ENCODE measurements at places on chromosomes 2 and 18.

GRCh38 chr2:123839326-123839725, 185.8 kb upstream of the CNTNAP5 start:
- no peak for DNase-seq

GRCh38 chr2:105344704-105345345, 7.5 kb downstream of the C2orf49 start:
- DNase-seq, result no peak

GRCh38 chr2:136081582-136082210, 36.3 kb downstream of the CXCR4 start:
- no peak for DNase-seq

- DNase-seq, result no peak
Observed at GRCh38 chr18:23798824-23799223, 109.6 kb downstream of the LAMA3 start.

DNA sequence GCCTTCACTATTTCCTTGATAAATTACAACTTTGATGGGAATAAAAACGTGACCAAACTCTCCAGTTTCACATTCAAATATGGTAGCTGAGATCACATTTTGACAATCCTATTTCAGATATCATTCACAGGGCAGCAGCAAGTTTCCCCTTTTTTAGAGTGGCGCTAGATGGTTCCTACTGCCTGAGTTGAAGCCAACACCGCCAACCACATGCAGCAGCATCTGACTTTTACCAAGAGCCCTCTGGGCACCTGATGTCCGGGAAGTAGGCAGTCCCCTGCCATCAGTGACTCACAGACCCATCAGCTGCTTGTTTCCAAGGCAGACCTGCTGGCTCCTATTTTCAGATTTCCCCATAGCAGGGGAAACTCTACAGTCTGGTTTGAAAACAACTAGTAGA, 4.0 kb upstream of the MREG start:
- DNase-seq, result no peak

- no peak for DNase-seq
Observed at GRCh38 chr2:164620873-164621763, at the start of gene GRB14. GRB14 (minus strand) TSS chr2:164621482; CDS start chr2:164621309, 173 bp downstream.

GRCh38 chr2:230644356-230644935, 68.2 kb upstream of the CAB39 start:
- DNase-seq, result no peak

GRCh38 chr2:224308272-224308911, 93.5 kb downstream of the FAM124B start:
- no peak for DNase-seq

DNA sequence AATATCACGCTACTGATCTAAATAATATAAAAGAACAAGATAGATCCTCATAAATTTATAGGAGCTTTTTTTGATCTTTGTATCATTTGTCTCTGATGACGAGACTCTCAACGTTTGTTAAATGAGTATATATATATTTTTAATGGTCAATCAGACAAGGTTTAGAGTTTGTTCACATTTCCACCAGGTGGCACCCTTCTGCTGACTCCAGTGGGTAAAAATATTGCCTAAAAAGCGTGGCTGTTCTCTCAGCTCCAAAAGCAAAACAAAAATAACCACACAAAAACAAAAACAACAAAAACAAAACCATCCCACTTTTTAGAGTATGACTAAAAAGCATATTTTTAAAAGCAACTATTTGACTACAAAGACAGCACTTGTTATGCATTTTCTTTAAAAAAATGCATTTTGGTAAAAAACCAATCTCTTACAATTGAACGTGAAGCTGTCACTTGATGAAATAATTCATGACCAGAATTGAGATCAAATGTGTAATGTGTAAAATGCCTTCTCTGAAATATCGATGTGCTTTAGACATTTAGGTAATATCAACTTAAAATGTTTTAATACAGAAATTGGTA, 723.2 kb downstream of the DPP10 start:
- DNase-seq, result no peak

DNA sequence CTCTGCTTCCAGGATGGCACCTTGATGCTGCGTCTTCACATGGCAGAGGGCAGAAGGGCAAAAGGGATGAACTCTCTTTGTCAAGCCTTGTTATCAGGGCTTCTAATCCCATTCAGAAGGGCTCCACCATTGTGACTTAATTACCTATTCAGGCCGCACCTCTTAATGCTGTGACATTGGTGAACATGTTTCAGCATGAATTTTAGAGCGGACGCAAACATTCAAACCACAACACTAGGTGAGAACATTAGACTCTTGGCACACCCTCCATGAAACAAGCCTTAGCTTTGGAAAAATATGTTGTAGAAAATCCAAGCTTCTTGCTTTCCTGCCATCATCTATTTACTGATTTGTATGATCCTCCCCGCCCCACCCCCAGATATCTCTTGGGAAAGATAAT, 17.9 kb downstream of the DAW1 start:
- DNase-seq, result no peak

DNA sequence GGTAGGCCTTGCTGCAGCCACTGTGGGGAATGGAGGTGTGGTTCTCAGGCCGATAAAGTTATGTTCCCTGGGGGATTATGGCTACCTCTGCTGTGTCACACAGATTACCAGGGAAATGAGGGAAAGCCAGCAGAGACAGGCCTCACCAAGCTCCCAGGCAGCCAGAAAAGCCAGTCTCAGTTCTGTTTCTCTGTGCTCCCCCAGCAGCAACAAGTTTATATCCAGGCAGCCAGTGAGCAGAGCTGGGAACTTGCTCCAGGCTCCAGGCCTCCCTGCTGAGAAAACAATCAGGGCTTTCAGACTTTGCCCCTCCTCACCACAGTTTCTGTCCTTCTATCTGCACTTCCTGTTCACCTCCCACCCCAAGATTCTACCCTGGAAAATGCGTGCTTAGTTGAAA, 596.6 kb upstream of the GYPC start:
- DNase-seq, result no peak
